T-helper 17 cell (primary cell): ENCODE measurements at places on chromosomes 12 and 14.

GRCh38 chr12:70044167-70044566, 199.1 kb upstream of the CNOT2 start:
- H3K27ac ChIP-seq: no peak overlapping the region
- H3K4me3 ChIP-seq: no peak overlapping the region
- H3K27me3 ChIP-seq: peaks cover 5% of the 10 kb centered on the region
- peaks cover 2% of the 10 kb centered on the region for H3K36me3 ChIP-seq
- DNase-seq: no peak

DNA sequence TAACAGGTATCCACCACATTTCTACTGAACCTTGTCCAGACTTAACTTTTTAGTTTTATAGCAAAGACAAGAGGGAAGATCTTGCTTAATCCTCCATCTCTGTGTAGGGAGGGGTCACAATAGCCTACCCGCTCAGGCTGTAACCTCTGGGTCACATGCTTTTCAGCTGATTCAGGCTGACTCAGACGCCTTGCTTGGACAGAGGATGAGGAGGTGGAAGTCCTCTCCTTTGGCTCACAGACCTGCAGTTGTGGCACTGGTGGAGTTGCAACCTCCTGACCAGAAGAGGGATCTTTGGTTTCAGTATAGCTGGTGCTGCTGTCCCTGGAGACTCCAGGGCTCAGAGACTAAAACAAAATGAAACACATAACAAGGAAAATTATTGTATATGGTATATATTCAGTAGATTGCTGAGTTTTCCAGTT, 16.2 kb downstream of the ACIN1 start:
- DNase-seq: no peak
- no peak overlapping the region for H3K4me3 ChIP-seq
- H3K4me1 ChIP-seq: peaks cover 9% of the 10 kb centered on the region
- peaks cover 5% of the 10 kb centered on the region for H3K36me3 ChIP-seq

- peak overlapping the region; percentile 3 for H3K27ac ChIP-seq
- H3K4me3 ChIP-seq: no peak overlapping the region
Measured at GRCh38 chr14:34120185-34120977, 169.5 kb upstream of the EGLN3 start.

DNA sequence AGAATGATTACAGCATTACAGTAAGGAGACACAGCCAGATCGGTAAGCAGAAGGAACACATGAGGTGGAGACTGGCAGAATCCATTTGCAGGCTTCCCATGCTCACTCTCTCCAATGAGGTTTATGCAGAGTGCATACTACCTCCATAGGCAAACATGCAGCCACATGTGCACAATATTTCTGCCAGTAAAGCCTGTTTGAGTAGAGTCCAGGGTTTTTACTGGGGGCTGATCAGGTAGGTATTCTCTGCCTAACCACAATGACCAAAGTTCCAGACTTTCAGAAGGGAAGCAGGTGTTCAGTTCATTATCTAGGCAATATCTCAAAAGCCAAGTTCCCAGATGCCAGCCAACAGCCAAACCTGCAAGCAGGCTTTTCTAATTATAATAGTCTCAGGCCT, 31.1 kb downstream of the INTS13 start:
- DNase-seq: no peak
- peak overlapping the region; percentile 14 for H3K27ac ChIP-seq
- H3K4me1 ChIP-seq: peaks cover 3% of the 10 kb centered on the region
- no peaks in the 10 kb centered on the region for H3K27me3 ChIP-seq
- peaks cover 18% of the 10 kb centered on the region for H3K36me3 ChIP-seq

DNA sequence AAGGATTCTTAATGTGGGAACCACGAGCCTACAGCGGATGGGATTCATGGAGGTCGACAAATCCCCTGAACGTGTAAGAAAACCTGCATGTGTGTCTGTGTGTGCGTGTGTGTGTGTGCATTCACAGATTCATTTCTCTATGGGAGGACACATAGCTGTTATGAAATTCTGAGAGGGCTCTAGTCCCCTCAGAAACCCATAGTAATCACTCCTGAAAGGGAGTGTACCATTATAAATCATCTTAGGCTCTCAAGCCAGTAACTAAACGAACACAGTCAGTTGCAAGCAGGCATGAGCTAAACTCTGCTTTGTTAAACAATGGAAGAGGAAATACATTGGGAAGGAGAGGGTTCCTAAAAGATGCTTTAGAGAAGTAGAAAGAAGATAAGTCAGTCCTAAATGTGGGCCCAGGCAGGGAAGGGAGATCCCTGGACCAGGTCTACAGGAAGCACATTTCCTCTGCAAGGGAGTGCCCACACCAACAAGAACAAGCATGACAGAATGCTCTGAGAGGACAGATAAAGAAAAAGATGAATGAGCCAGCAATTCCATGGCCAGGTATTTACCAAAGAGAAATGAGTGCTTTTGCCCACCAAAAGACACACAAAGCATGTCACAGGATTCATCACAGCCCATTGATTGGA, 91.3 kb downstream of the ITPR2 start:
- H3K4me3 ChIP-seq: no peak overlapping the region
- DNase-seq: no peak
- no peak overlapping the region for H3K27ac ChIP-seq
- H3K4me1 ChIP-seq: peaks cover 6% of the 10 kb centered on the region
